ENCODE measurements at places on chromosomes 5 and 9.

GRCh38 chr9:126114850-126115460 is 211.7 kb upstream of the MVB12B start:
- no peak for DNase-seq

DNA sequence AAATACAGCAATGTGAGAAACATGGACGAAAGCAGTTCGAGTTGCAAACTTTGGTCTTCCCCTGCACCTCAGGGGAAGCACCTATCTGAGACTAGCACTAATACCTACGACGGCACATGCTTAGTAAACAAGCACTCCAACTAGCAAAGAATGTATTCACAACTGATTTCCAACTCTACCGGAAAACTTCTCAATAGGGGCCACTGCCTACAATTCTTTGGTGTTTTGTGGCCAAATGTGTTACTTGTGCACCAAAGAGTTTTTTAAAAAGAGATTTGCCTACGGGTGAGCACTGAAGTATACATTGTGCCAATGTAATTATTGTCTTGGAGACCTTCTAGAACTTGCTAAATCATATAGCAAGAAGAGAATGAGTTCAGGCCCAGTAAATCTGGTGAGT is 12.2 kb downstream of the ENC1 start:
- no peak for DNase-seq

GRCh38 chr5:15621094-15621493 is 121.1 kb downstream of the FBXL7 start:
- no peak for DNase-seq

- no peak for DNase-seq
Observed at GRCh38 chr5:132840896-132841295, 10.4 kb upstream of the SHROOM1 start.

DNA sequence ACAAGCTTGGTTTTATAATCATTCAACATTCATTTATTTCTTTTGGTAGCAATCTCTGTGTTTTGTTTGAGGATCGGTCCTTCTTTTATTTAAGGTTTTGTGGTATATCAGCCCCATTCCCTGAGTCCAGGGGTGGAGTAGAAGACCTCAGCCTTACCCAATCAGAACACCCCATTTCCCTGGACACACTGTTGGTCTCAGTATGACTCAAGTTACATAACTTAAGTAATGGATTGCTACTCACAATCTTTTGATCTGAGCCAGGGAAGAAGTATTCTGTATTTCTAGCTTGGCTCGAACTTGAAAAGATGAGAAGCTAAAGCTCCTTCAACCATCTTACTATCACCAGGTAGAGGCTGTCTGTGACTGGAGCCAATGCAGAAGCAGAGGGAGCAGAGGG is 175.2 kb upstream of the HAPLN1 start:
- no peak for DNase-seq

DNA sequence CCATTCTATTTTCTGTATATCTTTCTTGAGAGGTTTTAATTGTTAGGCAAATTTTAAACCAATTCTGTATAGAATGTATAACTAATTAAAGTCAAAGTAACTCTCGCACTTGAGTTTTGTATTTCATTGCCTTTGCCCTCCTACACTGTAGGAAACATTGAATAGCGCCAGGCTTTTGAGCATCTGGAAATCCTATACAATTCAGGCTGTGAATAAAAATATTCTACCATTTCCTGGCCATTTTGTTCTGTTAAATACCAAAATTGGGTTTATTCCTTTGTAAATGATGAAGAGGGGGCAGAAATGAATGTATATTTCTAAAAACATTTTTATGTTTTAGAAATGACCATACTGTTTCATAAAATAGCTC is 571.8 kb upstream of the CLINT1 start:
- no peak for DNase-seq

All from NT2/D1 (cell line).